ENCODE measurements at places on chromosomes 1 and 21. TPM values are rescaled to one million over a fixed set of nuclear protein-coding genes. Genes with fewer than 3 reads are reported as not detected.

GRCh38 chr1:53409695-53410094 lies 49.5 kb upstream of the DMRTB1 start:
- no peak for ATAC-seq

- ATAC-seq = no peak
These were observed 22.9 kb downstream of the NIPAL3 start for GRCh38 chr1:24438423-24438901.

- peak; percentile 87 for ATAC-seq
These were observed 148.0 kb upstream of the ERG start for GRCh38 chr21:38646213-38646837.

- ATAC-seq = no peak
These were observed 353.0 kb downstream of the TGFB2 start for GRCh38 chr1:218698141-218698540.

CCDC27 gene
- total RNA-seq = not detected

DNA sequence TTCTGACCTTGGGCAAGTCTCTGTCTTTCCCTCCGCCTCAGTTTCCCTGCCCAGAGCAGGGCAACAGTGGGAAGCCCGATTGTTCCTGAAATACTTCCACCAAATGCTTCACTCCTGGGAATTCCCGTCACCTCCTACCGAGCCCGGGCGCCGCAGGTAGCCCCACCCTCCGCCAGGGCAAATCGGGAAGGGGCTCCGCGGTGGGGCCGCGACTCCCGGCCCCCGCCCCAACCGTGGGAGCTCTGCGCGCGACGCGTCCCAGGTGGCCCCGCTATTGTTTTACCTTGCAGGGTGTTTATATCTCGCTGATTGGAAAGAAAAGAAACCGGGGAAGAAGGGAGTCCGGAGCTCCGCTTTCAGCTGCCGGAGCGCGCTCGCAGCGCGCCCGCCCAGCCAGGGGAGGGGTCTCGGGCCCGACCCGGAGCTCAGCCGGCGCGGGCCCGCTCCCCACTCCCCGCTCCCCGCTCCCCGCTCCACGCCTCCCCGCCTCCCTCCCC lies 407 bp downstream of the IGSF3 start:
- ATAC-seq = no peak

GRCh38 chr1:36691374-36691773 lies 208.7 kb upstream of the CSF3R start:
- no peak for ATAC-seq

GRCh38 chr1:85616364-85616705 lies 35.8 kb downstream of the CCN1 start:
- ATAC-seq = no peak

SLC30A1 gene
- 0.76 TPM for total RNA-seq

- no peak for ATAC-seq
These were observed 73.3 kb upstream of the ARHGAP29 start for GRCh38 chr1:94310570-94311270.

RAB42 gene
- not detected for total RNA-seq

DNA sequence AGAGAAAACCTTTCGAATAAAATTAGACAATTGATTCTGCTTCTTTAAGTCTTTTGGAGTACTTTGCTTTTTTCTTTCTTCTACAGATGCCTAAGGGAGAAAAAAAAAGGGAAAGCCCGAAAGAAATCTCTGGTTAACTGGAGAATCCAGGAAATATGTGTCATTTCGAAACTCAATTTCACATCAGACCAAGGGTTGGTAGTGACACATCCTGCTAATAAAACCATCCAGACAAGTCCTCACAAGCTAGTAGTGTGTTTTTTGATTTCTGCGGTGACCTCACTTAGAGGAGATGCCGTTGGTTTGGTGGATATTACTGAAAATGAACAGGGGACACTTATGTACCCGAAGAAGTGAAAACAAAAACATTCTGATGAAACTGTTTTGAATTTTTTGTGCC lies 726.5 kb upstream of the ADAMTS5 start:
- no peak for ATAC-seq

GRCh38 chr1:62687421-62687902 lies 724 bp downstream of the DOCK7 start:
- peak; percentile 23 for ATAC-seq

GRCh38 chr21:38922474-38923235 lies 116.9 kb downstream of the ETS2 start:
- no peak for ATAC-seq

EPHB2 gene
- total RNA-seq = not detected

DNA sequence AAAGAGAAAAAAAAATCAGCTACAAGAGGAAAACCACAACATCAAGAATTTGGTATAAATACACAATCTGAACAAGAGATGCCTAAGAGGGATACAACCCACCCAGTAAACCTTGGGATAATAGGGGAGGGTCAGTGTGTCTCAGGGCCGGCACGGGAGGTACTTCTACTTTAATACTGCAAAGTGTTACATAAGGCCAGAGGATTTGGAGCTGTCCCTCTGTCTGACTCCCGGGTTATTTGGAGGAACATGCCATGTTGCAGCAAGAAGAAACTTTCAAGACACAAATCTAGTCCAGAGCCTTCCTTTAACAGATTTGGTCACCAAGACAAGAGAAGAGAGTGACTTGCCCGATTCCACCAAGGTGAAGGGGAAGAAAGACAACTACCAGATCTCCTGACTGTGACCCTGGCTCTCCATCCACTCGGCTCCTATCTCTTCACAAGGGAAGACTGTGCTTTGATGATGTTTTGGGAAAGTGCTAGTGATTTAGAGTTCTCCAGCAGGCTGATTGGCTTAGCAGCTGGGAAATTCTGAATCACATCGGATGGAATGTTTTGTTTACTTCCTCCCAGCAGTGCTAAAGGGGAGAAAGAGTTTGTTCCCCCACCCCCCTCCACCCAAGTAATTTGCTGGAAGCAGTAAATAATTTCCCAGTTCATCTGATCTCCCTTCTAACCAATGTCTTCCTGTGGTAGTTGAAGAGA lies 29.3 kb downstream of the SGIP1 start:
- ATAC-seq = no peak

GRCh38 chr1:198630863-198631262 lies 8.0 kb upstream of the PTPRC start:
- no peak for ATAC-seq

SELP gene
- 0.90 TPM for total RNA-seq

GRCh38 chr1:8497210-8497819 lies 179.4 kb downstream of the SLC45A1 start:
- ATAC-seq = no peak

DNA sequence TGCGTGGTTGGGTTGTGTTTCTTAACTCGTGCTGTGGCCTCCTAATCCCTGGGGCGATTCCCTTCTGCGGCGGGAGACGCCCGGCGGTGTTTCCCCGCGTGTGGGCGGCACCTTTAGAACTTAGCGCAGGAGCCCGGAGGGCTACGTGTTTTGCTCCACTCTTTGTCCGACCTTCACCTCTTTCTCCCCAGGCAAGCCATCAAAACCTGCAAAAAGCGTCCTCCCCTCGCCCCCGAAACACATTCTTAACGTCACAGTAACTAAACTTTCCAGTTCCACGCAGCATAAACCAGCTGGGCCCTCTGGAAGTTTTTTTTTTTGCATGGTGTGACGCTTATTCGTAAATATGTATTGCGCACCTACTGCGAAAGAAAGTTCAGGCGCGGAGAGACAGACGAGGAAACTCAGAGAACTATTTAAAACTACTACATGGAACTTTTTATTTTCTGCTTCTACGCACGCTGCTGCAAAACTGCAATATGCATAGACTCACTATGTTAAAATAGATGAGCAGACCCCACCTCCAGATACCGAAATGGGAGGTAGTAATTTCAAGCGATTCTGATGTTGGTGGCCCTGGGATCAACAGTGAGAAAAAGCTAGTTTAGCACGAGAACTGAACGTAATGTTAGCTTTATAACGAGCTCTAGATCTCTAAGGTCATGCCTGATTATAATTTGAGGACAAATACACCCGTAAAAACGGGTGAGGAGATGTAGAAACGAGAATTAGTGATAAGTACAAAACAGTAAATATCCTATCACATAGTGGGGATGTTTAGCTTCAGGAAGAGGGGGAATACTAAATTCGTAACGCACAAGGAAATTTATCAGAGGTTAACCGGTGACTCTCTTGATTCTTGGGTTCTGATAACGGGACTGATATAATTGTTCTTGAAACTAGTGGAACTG lies 920 bp downstream of the MTR start:
- peak; percentile 18 for ATAC-seq

- ATAC-seq = no peak
These were observed 1.6 kb downstream of the SYT6 start for GRCh38 chr1:114152089-114152507.

GRCh38 chr21:40153351-40153750 lies 286.1 kb downstream of the PCP4 start:
- no peak for ATAC-seq

GRCh38 chr1:84704872-84705417 lies 14.7 kb upstream of the SSX2IP start:
- no peak for ATAC-seq

DNA sequence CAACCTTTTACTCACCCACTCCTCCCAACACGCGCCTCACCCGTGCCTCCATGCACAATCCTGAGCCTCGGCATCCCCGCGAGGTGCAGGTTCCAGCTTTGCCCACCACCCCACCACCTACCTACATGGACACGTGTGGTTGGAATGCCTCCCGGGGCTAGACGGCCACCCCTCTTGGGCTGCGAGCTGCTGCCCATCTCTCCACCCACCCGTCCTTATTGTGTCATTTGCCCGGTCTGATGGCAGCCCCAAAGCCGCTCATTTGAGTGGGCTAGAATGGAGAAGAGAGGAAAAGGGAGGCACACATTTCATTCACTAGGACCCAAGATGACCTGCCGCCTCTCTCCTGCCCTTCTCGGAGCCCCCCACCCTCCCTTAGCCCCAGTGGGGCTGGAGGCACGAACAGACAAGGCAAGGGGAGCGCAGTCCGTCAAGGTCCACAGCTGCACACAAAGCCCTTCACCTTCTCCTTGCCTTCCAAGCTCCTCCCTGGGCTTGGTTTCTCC lies 785 bp downstream of the ZNF697 start:
- ATAC-seq = no peak

FAM163A gene
- not detected for total RNA-seq

DNA sequence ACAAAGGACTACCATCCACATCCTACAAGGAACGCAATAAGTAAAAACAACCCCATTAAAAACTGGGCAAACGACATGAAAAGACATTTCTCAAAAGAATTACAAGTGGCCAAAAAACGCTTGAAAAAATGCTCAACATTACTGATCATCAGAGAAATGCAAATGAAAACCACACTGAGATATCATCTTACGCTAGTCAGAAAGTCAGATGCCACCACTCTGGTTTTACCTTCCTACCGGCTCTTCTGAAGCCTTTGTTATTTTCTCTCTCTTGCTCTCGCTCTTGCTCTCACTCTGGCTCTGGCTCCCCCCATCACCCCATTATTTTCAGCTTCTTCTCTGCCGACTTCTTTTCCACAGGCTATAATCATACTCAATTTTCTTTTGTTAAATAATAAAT lies 38.8 kb downstream of the VPS45 start:
- ATAC-seq = peak; percentile 90

POU2F1 gene
- 28.0 TPM for total RNA-seq

- ATAC-seq = peak; percentile 39
These were observed at the start of gene TNFRSF18 for GRCh38 chr1:1206376-1206965. Gene TNFRSF18 (minus strand): TSS chr1:1206592. CDS start chr1:1206571, 21 bp downstream.

KCNK1 gene
- 3.4 TPM for total RNA-seq

GRCh38 chr1:227356620-227357146 lies 38.4 kb upstream of the CDC42BPA start:
- ATAC-seq = no peak

DNA sequence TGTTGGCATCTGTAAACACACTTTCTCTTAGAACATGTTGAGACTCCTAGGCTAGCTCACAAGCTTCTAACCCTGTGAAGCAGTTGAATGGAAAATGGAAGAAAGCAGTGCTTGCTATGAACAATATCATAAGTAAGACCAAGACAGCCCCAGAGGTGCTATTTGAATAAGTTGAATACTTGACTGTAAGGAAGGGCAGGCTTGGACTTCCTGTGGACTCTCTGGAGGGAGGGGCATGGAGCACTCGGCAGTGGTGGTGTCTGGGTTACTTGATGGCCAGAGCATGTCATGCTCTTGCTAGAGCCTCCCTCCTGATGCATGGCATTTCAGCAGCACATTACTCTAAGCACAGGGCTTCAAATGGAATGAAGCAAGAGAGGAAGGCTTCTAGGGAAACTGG lies 60.0 kb downstream of the MRPS6 start:
- peak; percentile 11 for ATAC-seq

- no peak for ATAC-seq
These were observed 105.6 kb upstream of the TMPRSS2 start for GRCh38 chr21:41613533-41613909.

Data from activated T-helper 17 cell treated with anti-CD3 and anti-CD28 coated beads, Interleukin-2, amount 50 U/mL, for 72 hours (primary cell).